ENCODE measurements at places on chromosomes 1 and 21.

GRCh38 chr1:53946252-53947171, at the start of gene LRRC42:
Gene LRRC42 (plus strand): TSS chr1:53946350. CDS start chr1:53952000, 5,650 bp downstream.
- DNase-seq, result no peak

DNA sequence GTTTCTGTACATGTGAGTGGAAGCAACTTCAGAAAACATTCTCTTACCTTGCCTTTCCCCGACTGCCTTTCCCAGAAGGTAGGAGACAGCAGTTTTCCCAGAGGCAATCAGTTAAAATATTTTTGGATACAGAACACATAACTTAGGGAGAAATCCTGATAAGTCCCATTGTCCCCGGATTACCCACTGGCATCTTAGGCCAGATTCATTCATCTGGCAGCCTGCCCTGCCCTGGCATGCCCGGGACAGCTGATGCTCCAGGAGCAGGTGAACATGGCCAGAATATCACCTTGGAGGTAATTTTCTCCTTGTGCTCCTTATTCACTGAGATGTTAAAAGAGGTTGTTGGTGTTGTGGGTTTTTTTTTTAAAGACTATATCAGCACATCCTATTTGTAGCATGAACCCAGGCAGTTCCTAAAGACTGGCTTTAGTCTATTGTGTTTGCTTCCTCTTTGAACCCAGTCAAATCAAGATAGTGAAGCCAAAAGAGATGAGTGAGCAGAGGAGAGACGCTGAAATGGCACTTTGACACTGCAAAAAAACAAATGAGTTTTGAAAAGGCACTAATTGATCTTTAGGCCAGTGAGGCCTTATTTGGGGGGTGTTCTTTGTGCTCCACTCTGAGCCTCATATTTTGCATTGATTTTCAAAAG, 139.6 kb downstream of the PLPP3 start:
- no peak for DNase-seq

- DNase-seq, result no peak
Observed at GRCh38 chr1:115669002-115669673, 27.4 kb downstream of the VANGL1 start.

- DNase-seq, result no peak
Observed at GRCh38 chr1:10059342-10059718, 26.6 kb downstream of the UBE4B start.

DNA sequence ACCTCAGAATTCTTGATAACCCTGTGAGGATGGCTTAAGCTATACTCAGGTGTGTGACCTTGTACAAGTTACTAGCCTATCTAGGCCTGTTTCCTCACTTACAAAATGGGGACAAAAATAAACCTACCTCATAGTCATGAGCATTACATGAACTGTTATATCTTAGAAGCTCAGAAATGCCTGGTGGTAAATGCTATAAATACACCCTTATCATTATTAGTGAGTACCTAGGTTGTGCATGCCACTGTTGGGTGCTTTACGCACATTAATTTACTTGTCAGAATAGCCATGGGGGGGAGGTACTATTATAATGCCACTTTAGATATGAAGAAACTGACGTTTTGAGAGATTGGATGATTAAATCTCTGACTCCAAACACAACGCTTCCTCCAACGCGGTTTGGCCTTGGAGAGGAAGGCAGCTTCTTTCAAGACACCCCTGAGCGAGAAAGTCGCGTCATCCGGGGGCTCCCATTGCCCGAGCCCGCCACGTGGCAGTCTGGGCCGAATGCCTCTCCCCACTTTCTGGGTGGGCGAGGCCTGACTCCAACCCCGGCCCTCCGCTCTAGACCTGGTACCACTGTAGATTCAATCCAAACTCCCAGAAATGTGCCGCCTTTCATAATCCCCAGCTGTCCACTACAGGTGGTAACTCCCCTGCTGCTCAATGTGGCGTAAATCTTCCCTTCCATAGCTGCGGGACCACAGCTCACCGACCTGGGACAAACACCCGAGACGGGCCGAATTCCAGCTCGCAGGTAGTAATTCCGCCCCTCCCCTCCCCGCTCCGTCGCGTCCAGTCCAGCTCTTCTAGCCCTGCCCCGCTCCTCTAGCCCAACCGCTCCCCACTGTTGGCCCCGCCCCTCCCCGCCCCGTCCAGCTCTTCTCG, 771 bp upstream of the RAD54L start:
- no peak for DNase-seq

Data from Caki2 (cell line).